ENCODE measurements at places on chromosomes 13 and 19.

GRCh38 chr13:31434613-31435012, 234.8 kb downstream of the B3GLCT start:
- DNase-seq = no peak

DNA sequence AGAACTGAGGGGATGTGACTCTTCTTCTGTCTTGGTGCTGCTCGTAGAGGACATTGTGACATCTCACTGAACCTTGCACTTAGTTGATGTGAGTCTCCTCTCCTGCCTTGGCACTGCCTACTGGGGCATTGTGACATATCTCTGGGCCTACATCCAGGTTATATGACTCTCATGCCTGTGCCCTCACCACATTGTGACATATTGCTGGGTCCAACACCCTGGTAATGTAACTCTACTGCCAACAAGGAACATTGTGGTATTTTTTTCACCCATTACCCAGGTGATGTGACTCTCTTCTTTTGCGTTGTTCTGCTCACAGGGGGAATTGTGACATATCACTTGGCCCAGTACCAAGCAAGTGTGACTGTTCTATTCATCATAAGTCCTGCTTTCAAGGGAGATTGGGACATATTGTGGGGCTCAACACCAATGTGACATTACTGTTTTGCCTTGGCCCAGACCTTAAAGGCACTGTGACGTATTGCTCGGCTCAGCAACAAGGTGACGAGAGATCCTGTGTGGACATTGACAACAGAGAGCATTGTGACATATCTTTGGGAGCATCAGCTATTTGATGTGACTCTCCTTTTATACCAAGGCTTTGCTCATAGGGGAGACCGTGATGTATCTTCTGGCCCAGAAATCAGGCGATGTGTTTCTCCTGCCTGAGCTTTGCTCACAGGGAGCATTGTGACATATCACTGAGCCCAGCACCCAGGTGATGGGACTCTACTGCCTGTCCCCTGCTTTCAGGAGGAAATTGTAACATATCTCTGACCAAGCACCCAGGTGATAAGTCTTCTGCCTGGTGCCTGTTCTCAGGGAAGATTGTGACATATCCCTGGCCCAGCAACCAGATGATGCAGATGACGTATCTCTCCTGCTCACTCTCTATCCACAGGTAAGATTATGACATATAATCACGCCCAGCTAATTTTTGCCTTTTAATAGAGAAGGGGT, 12.2 kb upstream of the ZNF429 start:
- DNase-seq = no peak

- no peak for DNase-seq
Observed at GRCh38 chr19:16025108-16026101, 50.9 kb upstream of the TPM4 start.

DNA sequence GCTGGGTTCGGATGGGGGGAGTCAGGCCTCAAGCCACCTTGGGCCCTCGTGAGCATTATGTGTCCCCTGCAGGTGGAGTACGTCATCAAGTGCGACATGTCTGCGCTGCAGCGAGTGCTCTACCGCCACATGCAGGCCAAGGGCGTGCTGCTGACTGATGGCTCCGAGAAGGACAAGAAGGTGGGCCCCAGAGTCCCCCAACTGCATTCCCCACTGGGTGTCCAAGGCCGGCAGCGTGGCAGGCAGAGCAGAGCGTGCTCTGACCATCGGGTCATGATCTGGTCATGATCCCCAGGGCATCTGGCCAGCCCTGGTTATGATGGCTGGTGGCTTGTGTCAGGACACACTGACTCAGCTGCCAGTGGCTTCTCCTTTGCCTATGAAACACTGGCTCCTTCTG, 63.4 kb downstream of the SMARCA4 start:
- DNase-seq = no peak

GRCh38 chr13:58048670-58049069, 417.1 kb downstream of the PCDH17 start:
- DNase-seq = no peak

- DNase-seq = no peak
Observed at GRCh38 chr19:29574510-29574909, 31.6 kb upstream of the POP4 start.

DNA sequence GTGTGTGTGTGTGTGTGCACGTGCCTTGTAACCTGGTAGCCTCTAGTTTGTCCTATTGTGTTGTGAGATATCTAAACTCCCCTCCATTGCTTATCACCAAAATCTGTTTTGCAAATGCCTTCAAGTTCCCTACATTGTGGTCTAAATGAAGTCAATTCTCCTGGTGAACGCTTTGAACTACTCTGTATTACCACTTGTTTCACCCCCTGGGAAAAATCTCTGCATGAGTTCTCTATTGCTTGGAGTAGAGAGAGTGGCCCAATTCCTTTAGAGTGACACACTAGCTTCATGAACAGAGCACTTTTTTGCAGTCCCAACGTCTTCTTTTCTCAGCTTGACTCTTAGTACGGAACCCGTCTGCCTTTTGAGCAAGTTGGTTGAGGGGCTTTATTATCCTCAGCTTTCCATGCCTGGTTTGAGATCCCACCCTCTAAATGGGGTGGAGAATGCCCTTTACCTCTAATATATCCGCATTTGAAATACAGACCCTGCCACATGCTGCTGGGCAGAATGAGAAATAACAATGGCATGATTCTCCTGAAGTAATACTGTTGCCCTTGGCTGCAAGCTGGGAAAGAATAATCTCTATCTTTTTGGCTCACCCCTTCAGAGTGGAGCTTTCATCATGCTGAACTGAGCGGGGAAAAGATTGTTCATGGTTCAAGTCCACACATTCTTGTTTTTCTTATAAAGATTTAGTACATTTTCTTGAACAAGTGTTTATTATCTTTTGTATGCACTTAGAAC, 2545.3 kb downstream of the PCDH9 start:
- DNase-seq = no peak
